ENCODE measurements at places on chromosomes 7 and 10.

DNA sequence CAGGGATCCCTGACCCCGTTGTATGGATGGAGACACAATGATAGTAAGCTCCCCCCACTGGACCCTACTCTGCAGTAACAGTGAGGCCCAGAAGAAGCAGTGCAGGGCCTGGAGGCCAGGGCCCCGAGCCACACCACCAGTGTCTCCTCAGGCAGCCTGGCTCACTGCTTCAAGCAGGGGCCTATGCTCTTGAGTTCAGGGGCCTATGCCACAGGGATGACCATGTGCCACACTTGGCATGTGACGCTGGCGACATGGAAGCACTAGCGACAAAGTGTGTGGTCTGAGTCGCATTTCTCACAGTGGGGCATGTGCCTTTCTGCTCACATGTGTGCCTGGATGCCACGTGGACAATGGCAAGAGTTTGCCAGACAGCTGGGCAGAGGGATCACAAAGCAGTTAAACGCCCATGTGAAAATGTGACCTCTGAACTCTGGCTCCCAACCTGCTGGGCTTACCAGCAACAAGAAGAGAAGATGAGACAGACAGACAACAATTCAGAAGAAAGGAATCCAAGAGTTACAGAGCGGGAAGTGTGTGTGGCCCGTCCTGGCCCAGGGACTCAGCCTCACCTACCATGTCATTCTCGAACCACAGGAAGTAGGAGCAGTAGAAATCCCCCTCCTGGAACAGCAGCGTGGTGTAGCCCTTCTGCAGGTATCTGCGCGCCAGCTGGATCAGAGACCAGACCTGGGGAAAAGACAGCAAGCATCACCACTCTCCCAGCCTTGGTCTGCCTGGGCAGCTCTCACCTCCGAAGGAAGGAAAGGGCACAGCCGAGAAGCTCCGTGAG lies 4.7 kb upstream of the PYROXD2 start:
- no peak for DNase-seq

DNA sequence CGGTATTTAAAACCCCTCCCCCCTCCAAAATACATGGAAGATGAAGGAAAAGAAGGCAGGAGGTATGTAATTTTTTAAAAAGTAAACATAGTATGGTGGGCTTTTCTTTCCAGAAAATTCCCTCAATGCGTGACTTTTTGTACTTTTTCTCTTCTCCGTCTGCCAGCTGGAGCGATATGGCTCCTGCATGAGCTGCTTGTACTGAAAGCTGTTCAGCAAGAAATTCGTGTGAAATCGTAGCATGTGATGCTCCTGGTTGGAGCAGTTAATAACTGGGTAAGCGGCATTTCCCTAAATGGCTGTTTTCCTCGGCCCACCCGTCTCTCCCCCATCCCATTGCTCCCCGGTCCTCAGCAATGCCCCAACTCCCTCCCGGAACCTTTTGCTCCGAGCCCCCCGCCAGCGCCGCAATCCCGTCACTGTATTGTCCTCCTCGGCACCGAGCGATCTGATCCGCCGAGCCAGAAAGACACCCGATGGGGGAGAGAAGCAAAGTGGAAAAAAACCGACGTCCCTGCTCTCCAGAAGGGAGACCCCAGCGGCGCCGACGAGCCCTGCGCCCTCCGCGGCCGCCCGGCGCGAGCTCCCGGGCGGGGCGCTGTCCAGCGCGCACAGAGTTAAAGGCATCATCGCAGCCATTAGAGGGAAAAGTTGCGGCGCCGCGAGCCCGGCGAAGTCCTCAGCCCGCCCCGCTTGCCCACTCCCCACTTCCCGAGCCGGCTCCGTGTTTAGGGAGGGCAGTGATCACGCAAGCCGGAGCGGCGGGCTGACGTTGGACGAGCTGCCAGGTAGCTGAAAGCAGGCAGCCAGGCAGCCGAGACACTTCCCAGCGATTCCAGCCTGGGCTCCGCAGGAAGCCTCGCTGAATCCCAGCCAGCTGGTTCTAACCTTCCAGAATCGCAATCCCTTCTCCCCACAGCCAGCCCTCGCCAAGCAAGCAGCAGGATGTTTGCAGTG lies at the start of gene VSTM2A:
Gene VSTM2A (plus strand): TSS at position 707 of the 957 bp plus-strand sequence. CDS start 356 bp downstream, outside the sequence.
- peak; percentile 65 for DNase-seq

GRCh38 chr10:88243836-88244730 lies 339.0 kb downstream of the RNLS start:
- DNase-seq, result no peak

- no peak for DNase-seq
These were observed 170.1 kb downstream of the ADRA2A start for GRCh38 chr10:111246814-111247452.

GRCh38 chr7:90877201-90877600 lies 281.1 kb downstream of the CDK14 start:
- DNase-seq, result no peak

- peak; percentile 34 for DNase-seq
These were observed 11.8 kb upstream of the ACBD5 start for GRCh38 chr10:27252267-27253000.

DNA sequence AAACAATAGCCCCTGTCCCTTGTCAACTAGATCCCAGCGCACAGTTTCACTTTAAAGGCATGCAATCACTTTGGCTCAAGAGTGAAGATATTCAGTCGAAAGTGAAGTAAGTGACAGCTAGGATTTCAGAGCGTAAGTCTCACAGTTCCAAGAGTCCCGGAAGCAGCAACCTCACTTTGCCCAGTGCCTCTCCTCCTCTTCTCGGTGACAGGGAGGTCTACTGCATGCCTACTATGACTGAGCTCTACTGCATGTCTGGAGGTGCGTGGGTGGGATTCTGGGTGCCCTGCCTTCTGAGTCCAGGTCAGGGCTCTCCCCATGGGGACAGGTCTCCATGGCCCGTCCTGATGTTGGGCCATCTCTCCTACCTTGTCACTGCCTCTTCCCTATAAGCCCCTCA lies 17.0 kb downstream of the PRKCQ start:
- no peak for DNase-seq

GRCh38 chr10:71795248-71795647 lies 21.9 kb upstream of the VSIR start:
- no peak for DNase-seq

DNA sequence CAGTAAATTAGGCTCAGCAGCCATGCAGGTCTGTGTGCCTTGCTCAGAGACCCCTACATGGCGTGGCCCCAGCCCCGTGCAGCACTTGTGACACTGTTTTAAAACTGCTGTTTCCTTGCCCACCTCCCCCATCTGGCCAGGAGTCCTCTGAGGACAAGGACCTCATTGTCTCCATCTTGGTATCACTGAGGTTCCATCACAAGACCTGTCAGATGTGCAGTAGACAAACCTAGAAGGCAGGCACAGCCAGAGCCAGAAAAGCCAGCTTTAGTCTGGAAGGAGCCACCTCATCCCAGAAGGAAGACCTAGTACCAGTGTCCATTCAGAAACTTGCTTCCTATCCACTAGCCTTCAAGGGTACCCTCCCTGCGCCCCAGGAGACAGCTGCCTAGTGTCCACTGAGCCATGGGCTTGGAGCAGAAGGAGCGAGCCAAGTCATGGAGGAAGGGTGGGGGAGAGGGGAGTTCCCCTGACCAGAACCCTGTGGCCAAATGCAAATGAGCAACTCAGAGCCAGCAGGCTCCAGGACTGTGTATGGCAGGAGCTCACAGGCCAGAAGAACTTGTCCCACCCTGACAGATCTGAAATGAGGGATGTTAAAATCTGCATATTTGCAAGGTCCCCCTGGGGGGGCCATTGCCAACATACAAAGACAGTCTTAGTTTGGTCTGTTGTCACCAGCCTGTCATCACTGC lies 176.1 kb downstream of the SH3PXD2A start:
- no peak for DNase-seq

GRCh38 chr10:106917452-106918055 lies 247.0 kb downstream of the SORCS1 start:
- peak; percentile 10 for DNase-seq

- no peak for DNase-seq
These were observed 26.3 kb downstream of the ENTPD7 start for GRCh38 chr10:99685597-99685967.

Measured in NCI-H1105 treated with DMSO at 0.1 percent for 48 hours (cell line).